ENCODE measurements at places on chromosomes 6 and 20. TPM values are rescaled to one million over a fixed set of nuclear protein-coding genes. Genes with fewer than 3 reads are reported as not detected.

GRCh38 chr6:71206089-71206488, 82.5 kb upstream of the OGFRL1 start:
- no peak for DNase-seq

- no peak for DNase-seq
Observed at GRCh38 chr6:48213076-48213788, 102.2 kb upstream of the PTCHD4 start.

CLPSL1 gene
- polyA plus RNA-seq = not detected

GRCh38 chr6:152127432-152128165, 320.1 kb downstream of the ESR1 start:
- DNase-seq = no peak

GRCh38 chr6:88683734-88684133, 279.7 kb downstream of the RNGTT start:
- peak; percentile 39 for DNase-seq

- DNase-seq = no peak
Observed at GRCh38 chr20:47727170-47727880, 58.0 kb downstream of the SULF2 start.

DNA sequence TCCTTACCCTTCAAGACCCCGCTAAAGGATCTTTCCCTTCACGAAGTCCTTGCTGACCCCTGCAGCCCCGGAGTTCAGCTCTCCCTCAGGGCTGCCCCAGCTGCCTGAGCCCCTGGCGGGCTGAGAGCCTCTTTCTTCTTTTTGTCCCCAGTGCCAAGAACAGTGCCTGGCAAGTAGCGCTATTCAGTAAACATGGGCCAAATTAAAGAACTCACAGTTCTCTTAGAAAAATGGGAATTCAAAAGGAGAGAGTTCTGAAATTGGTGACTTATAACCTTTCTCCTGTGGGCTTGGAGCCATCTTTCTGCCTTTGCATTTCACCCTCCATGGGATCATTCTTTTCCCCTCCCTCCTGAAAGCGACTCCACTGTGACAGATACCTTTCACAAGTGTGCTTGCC, 227.2 kb downstream of the TMEM242 start:
- no peak for DNase-seq

DNA sequence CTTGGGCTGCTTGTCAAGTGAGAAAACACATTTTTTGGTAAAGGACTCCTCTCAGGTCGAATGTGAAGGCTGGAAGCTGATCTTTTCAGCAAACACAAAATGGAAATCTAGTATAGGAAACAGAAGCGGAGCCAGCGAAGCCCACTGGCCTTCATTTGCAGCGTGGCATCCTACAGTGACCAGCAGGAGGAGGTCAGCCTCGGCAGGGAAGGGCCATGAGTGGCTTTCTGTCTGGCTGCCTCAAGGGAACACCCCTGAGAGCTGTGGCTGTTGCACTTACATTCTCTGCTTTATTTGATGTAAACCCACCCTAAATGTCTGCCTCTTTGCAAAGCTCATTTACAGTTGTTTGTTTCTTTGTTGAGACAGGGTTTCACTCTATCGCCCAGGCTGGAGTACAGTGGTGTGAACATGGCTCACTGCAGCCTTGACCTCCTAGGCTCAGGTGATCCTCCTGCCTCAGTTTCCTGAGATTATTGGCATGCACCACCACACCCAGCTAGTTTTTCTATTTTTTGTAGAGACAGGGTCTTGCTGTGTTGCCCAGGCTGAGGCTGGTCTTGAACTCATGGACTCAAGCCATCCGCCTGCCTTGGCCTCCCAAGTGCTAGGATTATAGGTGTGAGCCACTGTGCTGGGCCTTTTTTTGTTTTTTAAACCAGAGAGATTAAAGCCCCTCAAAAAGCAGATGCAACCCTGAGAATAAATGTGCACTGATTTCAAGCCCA, 322.0 kb upstream of the SOX4 start:
- DNase-seq = no peak

- peak; percentile 32 for DNase-seq
Observed at GRCh38 chr6:108673602-108674001, 112.9 kb downstream of the FOXO3 start.

- DNase-seq = peak; percentile 39
Observed at GRCh38 chr6:100657678-100658330, 193.1 kb upstream of the SIM1 start.

CST5 gene
- not detected for polyA plus RNA-seq

SLCO4A1 gene
- 1.4 TPM for polyA plus RNA-seq

SLC39A7 gene
- polyA plus RNA-seq = 92.2 TPM

C6orf47 gene
- polyA plus RNA-seq = 5.8 TPM

MEP1A gene
- polyA plus RNA-seq = not detected

GRCh38 chr6:13560651-13561044, 13.8 kb upstream of the SIRT5 start:
- DNase-seq = no peak
